Activated CD8-positive, alpha-beta memory T cell treated with anti-CD3 and anti-CD28 coated beads, Interleukin-2, amount 10 ng/mL, durations not matched to agents 7 days and 5 days (primary cell): ENCODE measurements at places on chromosomes 5 and 9. TPM values are rescaled to one million over a fixed set of nuclear protein-coding genes. Genes with fewer than 3 reads are reported as not detected.

XRCC4 gene
- total RNA-seq: 11.9 TPM

PCDHB16 gene
- not detected for total RNA-seq

GFI1B gene
- total RNA-seq: not detected

ADRA1B gene
- total RNA-seq: 0.49 TPM

LRRC26 gene
- 0.30 TPM for total RNA-seq

PJA2 gene
- total RNA-seq: 49.1 TPM

TRIM14 gene
- 84.6 TPM for total RNA-seq

MAP1B gene
- total RNA-seq: 0.54 TPM

BTNL8 gene
- total RNA-seq: 1.7 TPM

DNA sequence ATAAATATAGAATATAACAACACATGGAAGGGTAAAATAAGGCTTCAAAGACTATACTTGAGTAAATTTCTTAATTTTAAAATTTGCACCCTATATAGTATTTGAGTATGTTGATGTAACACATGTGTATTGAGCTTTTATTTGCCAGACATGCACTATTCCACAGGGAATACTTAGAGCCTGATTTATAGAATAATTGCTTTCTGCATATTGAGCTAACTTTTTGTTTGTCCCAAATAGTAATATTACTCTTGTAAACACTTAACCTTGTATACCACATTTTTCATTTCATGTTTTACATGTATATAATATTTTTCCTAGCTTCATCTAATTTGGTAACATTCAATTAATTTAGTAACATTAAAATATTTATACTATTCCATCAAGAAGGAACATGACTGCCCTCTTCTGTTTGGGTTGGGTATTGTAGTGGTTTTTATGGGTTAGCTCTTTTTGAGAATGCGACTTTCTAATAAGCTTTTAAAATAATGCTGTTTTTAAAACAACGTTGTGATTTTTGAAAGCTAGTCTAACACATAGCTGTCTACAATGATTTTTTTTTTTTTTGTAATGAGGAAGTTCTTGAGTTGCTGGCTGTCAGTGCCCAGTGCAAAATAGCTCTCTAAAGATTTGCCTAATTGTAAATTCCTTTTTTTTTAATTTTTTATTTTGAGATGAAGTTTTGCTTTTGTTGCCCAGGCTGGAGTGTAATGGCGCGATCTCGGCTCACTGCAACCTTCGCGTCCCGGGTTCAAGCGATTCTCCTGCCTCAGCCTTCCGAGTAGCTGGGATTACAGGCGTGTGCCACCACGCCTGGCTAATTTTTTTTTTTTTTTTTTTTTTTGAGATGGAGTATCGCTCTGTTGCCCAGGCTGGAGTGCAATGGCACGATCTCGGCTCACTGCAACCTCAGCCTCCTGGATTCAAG is 4.8 kb downstream of the SUB1 start:
- no peak for DNase-seq

DNA sequence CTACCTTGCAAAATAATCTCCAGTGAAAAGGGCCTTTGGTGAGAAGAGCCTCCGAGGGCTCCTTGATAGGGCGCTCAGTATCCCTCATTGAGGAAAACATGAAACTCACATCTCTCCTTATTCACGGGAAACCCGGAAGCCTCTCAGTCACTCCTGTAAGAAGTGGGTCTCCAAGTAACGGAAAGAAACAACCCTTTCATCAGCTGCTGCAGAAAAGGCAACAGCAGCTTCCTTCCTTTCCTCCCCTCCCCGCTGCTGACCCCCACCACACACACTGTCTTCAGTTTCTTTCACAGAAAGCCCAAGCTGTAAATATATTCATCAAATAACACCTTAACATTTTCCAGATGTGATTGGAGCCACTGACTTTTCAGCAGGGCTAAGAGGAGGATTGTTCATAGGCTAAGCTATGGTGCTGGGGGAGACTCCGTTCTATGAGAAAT is 81.4 kb downstream of the C9orf152 start:
- DNase-seq: no peak

DNA sequence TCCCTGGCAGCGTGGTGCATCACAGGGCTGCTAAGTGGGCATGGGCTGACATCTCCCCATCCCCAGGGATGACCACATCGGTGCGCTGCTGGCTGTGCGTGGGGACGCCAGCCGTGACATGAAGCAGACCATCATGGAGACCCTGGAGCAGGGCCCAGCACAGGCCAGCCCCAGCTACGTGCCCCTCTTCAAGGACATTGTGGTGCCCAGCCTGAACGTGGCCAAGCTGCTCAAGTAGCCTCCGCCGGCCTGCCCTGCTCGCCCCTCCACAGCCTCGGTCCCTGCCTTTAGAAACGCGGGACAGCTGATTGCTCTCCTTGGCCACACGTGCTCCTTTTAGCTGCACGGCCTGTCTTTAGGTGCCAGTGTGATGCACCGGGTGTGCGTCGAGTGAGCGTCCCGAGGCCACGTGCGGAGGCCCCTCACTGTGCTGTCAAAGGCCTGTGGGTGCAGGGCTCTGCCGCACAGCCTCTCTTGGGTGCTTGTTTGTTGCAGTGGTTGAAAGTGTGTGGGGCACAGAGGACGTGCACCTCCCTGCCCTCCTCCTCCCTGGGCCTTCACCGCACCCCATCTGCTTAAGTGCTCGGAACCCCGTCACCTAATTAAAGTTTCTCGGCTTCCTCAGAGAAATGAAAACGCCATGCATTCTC is 23.8 kb downstream of the EXOC3 start:
- no peak for DNase-seq

- DNase-seq: no peak
Measured at GRCh38 chr9:70601000-70601951, 186.8 kb upstream of the KLF9 start.

DNA sequence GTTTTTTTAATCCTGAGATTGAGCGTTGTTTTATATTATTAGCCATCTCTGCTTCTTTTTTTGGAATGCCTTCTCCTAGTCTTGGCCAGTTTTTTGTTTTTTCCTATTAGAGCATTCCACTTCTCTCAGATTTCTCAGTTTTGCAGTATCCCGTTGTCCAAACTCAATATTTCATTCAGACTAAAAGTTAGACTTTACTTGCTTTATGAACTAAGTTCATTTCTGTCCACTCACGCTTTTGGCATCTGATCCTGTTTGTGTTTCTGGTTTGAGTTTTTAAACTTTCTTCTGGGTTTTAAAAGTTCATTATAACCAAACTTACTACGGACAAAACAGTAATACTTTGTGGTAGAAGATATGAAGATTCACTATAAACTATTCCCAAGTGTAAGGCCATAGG is 288.3 kb upstream of the MPDZ start:
- no peak for DNase-seq

GRCh38 chr5:177130211-177131018 is 3.2 kb upstream of the NSD1 start:
- DNase-seq: no peak

- DNase-seq: peak; percentile 73
Measured at GRCh38 chr5:178279723-178280438, 47.3 kb upstream of the PHYKPL start.

- DNase-seq: no peak
Measured at GRCh38 chr9:10903969-10904368, 291.2 kb upstream of the PTPRD start.

DNA sequence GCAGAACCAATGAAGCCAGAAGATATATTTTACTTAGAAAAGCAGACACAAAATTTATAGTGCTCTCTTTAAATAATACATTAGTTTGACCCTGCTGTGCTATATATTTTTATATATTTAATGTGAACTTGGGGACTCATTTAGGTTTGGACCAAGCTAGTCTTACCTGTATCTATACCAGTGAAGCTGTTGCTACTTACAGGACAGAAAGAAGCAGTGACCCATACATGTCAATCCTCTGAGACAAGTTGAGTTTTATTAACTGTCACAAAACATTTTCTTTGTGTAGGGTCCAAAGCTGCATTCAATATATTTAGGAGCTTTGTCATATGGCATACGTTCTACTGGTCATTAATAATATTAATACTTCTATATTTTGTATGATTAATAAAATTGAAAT is 327.7 kb upstream of the NUDT12 start:
- DNase-seq: no peak

DNA sequence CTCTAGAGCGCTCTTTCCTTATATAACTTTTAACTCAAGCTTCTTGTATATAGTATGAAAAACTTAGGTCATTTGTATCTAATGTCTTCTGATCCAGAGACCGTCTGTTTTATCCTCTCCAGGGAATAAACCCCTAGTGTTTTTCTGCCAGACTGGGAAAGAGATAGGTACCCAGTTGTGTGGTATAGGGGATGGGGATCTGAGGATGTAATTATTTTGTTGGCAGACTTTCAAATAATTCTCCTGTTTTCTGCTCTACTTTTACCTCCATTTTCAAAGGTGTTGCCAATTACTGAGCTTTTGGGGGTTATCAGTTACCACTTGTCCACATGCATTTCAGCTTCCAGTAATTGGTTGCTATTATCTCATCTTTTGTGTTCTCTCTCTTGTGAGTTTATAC is 17.9 kb downstream of the CCDC171 start:
- DNase-seq: no peak

- no peak for DNase-seq
Measured at GRCh38 chr5:74402553-74402952, 238.0 kb downstream of the ENC1 start.

DNA sequence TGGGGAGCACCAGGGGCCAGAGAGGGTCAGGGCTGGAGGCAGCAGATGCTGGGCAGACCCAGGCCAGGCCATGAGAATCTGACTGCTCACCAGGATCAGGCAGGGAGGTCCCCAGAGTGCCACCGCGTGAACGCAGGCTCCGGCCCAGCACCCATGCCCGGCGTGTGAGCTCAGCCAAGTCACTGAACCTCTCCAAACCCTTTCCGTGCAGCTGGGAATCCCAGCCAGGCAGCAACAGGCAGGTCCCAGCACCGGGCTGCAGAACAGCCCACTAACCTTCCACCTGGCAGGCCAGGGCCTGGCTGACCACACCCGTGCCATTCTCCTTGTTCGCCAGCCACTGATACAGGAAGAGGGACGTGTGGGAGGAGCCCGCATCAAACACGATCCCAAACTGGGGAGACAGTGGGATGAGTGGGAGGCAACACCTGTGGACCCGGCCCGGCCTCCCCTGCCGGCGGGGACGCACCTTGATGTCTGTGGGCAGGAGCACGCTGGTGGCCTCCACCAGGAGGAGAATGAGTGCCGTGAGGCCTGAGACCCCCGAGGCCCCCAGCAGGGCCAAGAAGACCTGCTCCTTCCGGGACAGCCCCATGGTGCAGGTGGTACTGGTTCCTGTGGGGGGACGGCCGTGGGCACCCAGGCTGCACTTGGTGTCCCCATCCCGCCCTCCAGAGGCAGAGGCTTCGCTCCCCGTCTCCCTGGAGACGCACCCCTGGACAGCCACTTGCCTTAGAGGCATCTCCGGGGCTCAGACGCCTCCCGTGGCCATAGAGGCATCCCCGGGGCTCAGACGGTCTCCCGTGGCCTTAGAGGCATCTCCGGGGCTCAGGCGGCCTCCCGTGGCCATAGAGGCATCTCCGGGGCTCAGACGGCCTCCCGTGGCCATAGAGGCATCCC is 3.2 kb downstream of the ENTPD8 start:
- DNase-seq: no peak

GRCh38 chr5:151016700-151017099 is 3.7 kb upstream of the GPX3 start:
- DNase-seq: no peak

DNA sequence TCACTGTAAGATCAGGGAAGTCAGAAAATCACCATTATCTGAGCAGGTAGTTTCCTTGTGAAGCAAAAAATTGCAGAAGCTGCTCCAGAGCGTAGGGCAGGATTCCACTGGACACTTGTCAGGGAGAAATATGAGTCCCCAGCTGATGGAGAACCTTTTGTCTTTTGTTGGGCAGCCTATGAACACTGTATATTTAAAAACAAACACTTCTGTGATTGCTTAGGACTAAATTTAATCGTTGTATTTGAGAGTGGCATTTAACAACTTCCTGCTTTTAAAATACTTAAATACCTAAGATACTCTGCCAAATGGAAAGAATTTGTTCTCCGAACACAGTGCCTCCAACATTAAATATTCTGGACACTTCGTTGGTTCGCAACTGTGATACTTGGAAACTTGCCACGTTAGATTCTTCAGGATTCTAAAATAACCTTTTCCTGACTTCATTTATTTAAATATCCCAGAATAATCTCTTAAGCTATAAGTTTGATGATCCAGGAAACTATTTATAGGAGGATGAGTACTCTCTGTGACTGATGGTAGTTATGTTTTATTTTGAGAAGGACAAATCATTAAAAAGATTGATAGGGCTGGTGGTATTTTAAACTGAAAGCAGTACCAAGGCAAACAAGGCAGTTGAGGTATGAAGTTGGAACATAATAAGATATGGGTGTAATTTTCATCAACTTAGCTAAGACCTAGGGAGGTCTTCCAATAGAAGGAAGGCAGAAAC is 2.7 kb upstream of the HSPA4 start:
- DNase-seq: no peak

DNA sequence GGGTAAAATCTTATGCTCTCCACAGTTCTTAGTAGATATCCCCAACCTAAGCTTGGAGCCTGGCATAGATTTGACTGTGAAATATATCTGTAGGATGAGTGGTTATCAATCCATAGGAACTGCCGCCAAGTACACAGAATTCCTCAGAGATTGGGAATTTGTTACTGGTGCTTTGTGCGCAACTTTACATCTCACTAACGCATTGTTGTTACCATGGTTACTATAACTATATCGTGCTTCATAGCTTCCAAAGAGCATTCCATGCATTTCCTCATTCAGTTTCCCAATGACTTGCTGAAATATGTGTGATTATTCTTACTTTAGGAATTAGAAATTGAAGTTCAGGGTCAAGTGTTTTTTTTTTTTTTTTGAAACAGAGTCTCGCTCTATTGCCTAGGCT is 9.5 kb upstream of the GGTA1 start:
- DNase-seq: no peak

- no peak for DNase-seq
Measured at GRCh38 chr9:5909976-5910375, 19.3 kb downstream of the MLANA start.

DNA sequence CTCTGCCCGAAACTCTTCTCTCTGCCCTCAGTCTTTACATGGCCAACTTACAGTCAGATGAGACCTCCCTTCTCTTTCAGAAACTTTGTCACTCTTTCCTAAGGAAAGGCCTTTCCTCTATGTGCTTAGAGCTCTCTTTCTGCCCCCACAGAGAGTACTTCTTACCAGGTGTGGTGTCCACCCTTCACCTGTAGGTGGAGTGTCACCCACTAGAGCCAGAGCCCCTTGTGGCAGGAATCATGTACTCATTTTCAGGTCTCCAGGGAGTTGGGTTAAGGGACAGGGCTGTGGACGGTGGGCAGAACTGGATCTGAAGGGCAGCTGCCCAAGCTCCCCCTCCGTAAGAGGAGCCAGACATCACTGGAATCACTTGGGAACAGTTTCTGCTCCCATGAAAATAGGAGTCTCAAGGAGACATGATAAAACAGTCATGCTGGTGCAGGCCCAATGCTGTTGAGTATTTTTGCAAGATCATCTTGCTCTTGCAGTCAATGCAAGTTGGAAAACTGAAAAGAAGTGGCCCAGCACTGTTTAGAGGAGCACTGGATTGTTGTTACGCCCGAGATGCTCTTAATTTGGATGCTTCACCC is 436.7 kb downstream of the ZSWIM6 start:
- no peak for DNase-seq

DNA sequence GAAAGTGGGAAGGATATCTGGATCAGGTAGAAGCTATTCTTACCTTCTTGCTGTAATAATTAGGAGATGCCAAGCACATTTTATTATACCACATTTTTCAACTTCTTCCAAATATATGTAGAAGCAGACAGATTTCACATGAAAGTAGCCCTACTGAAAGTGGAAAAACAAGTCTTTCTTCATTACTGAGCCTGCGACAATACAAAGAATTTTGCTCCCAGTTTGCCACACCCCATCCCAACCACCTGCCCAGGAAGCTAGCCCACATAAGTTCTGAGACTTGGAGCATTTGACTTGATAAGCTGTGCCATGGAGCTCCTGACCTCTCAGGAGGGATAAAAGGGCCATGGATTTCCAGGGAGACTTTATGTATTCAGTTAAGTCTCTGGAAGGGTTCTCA is 249.1 kb upstream of the ADCY2 start:
- no peak for DNase-seq
